IPS-NIHi11 (cell line): ENCODE measurements at places on chromosomes 6 and 20.

- DNase-seq: no peak
Observed at GRCh38 chr20:11585752-11586352, 331.8 kb upstream of the BTBD3 start.

DNA sequence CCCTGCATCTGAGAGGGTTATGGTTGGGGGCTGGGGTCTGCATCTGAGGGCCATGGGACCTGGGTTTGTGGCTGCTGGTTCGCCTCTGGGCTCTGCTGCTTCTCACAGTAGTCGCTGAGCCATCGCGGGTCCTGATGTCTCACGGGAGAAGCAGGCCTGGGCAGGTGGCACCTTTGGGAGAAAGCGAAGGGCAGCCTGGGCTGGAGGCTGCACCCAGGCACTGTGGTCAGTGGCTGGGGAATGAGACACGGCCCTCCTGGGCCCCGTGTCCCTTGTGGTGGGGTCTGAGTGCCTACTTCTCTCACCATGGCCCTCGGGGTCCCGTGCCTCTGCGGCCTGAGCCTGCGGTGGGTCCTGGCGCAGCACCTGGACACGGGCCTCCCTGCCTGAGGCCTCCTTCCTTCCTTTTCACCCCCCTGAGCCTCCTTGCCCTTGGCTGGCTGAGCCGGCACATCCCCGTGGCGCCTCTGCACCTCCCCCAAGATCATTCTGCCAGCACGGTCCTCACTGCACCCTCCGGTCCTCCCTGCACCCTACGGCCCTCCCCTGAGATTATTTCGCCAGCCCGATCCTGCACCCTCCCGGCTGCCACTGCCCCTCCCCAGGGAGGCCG is 206.0 kb downstream of the ERMARD start:
- DNase-seq: no peak

GRCh38 chr6:7218406-7218988 is 94.5 kb downstream of the SSR1 start:
- DNase-seq: no peak

DNA sequence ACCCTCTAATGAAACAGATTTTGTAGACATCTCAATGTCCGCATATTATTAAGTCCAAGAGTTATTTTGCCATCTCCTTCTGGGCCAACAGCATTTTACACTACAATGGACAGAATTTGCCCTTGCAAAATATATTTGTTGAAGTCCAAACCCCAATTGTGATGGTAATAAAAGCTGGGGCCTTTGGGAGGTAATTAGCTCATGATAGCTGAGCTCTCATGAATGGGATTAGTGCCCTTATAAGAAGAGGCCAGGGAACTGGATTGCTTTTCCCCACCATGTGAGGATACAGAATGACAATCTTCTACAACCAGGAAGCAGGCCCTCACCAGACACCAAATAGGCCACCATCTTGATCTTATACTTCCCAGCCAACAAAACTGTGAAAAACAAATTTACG is 44.9 kb upstream of the MTRF1L start:
- no peak for DNase-seq

GRCh38 chr6:22350109-22350508 is 53.3 kb upstream of the PRL start:
- no peak for DNase-seq

GRCh38 chr6:116073765-116074440 is 13.2 kb upstream of the FRK start:
- no peak for DNase-seq

- no peak for DNase-seq
Observed at GRCh38 chr6:106858653-106859092, 115.9 kb downstream of the CD24 start.

- no peak for DNase-seq
Observed at GRCh38 chr6:112221561-112221960, 32.8 kb downstream of the LAMA4 start.

DNA sequence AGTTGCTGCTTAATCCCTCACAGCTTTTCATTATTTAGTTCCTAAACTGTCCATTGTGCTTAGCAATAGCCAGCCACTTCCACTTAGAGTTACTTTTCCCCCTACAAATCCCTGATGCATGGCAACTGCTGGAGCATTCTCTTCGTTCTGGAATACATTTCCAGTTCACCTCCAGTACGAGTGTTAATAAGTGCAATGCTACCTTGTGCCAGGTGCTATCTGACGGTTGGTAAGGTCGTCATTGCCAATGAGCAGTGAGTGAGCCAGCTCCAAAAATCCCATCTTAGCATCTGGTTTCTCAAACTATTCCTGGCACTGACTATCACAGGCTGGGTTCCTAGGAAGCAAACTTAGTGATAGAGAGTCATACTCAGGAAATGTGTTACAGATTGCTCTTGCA is 114.1 kb upstream of the ADGRF1 start:
- DNase-seq: no peak

DNA sequence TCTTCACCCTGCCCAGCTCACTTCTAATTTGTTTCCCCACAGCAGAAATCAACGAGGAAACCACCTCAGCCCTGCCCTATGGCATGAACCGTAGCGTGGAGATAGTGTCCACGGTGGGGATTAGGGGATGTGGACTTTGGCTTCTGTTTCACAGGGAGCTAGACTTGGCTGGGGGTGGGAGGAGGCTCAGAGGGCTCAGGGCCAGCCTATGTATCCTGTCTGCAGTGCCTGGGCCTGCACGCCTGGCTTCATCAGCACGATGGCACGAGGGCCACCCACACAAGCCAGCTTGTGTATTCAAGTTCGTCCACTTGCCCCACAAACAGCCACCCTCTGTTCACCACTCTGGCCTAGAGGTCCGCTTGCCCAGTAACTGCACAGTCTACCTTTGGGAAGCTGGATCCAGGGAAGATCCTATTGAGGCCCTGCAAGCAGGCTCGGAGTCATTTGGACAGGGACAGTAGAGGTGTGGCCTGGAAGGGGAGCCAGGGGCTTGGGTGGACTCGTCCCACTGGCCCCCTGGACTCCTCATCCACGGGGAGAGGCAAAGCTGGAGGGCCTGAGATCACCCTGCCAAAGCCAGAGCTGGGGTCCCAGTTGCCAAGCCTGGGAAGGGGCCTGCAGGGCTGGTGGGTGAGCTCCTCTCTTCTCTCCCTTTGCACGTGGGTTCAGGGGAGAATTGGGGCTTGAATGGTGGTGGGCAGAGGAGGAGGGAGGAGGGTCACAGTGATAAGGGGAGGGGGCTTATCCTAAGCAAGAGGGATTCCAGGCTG is 38.0 kb upstream of the FAM83D start:
- DNase-seq: no peak

DNA sequence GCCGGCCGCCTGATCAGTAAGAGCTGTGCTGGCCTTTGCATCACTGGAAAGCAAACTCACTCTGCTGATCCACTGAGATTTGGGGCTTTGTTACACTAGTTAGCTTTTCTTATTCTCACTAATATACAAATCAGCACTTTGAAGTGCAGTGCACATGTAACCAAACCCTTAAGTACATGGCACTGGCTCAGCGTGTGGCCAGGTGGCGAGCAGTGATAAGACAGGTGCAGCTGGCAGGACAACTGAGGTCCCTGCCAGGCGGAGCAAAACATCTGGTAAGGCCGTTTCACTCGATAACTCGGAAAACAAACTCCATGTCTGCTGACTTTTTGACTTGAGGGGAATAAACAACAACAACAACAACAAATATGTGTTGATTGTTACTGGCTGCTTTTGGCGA is 11.0 kb downstream of the GFRA4 start:
- no peak for DNase-seq

- DNase-seq: no peak
Observed at GRCh38 chr6:100657678-100658330, 193.1 kb upstream of the SIM1 start.

DNA sequence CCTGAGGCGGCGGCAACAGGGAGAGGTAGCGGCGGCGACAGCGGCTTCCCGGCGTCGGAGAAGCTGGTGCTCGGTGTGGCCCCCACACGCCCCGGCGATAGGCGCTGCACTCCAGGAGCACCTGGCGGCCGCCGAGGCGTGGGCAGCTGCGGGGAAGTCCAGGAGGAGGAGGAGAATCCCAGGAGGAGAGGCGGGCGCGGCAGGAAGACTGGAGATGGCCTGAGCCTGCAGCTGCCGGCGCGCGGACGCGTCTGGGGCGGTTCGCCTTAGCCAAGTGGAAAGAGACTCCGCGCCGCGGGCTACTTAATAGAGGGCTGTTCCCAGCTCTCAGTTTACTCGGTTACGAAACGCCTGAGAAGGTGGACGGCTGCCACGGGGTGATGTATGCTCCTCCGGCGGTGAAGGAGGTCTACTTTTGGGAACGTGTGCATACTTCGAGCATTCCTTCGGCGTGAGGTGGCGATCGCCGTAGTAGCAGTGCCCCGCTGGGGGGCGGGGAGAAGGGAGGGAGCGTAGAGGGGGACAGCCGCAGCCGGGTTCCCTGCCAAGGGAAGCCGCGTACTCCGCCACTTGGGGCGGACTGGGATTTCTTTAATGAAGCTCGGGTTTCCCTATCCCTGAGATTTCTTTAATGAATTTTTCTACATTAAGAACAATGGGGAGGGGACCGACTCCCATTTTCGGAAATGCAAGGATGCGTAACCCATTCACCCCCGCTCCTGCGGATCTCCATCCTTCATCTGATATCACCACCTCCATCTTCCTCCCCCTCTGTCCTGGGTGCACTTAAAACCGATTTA is at the start of gene COL12A1:
COL12A1 (minus strand) TSS at position 278 of the 800 bp plus-strand sequence. CDS start 3,261 bp downstream, outside the sequence.
- DNase-seq: peak; percentile 80

DNA sequence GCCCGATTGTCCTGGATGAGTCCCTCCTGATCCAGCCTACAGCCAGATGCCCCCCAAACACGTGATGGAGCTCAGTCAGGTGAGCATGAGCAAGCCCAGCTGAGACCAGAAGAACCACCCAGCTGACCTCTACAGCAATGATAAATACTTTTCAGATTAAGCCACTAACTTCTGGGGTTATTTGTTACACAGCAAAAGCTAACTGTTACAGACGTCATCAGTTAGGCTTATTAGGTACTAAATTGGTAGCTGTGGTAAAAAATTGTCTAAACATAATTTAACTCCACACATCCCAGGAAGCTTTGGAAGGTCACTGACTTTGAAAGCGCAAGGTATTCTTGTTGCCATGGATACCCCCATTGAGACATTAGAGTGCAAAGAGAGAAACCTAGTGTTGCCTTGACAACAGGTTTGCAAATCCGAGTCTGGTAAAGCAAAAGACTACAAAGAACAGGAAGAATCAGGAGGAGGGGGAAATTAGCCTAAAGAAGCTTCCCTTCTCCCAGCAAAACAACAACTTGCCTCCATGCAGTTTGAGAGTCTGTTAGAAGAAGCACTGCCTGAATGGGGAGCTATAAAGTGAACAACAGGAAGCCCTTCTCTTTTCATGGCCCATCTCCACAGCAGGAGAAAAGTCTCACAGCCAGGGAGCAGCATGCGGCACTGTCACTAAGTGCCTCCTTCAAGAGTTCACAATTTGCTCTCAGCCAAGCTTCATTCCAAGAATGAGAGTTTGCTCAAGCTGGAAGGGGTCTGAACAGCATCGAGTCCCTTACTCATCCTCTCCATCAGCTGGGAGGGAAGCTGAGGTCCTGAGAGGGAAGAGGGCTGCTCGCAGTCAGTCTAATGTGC is 41.7 kb upstream of the ZNF831 start:
- peak; percentile 37 for DNase-seq

DNA sequence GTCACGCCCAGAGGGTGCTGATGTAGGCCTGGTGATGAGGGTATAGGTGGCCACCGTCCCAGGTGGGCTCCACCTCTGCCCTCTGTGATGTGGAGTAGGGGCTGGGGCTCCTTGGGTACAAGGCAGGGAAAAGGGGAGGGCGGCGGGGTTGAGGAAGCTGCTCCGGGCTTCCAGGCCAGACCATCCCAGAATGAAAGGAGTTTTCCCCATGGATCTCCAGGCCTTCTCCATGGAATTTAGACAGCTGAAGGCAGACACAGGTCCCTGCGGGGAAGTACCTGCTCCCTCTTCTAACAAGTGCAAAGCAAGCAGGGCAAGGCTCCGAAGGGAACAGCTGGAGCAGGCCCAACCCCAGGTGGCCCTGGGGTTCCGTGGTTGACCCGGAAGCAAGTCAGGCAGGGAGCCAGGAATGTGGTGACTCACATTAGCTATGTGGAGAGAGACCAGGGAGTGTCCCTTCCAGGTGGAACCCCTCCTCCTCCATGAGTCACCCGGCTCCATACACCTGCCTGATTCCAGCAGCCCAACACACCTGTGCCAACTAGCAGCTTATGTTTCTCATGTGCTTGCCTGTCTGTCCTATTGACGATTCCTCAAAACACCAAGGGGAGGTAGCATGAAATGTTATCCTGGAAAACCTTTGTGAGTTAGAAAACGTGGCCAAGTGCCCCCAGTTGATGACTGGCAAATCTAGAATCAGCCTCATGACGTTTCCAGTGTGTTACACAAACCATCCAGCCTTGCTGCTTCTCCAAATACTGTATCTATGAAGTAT is 59.7 kb upstream of the SNX9 start:
- peak; percentile 81 for DNase-seq

DNA sequence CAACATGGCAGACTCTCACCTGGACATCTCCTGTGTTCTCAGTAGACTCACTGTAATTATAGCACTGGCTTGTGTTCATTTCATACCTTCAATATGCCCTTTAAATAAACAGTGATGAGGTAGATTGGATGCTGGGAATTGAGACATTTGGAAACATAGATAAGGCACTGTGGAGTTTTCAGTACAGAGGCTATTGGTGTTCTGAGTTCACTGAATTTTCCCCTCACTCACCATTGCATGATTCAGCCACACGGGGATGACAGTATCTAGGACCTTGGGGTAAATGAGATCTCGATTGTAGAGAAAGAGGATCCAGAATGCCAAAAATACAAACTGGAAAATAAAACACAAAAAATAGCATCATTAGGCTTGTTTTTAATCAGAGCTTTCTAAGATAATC is 12.6 kb downstream of the ADTRP start:
- DNase-seq: no peak

DNA sequence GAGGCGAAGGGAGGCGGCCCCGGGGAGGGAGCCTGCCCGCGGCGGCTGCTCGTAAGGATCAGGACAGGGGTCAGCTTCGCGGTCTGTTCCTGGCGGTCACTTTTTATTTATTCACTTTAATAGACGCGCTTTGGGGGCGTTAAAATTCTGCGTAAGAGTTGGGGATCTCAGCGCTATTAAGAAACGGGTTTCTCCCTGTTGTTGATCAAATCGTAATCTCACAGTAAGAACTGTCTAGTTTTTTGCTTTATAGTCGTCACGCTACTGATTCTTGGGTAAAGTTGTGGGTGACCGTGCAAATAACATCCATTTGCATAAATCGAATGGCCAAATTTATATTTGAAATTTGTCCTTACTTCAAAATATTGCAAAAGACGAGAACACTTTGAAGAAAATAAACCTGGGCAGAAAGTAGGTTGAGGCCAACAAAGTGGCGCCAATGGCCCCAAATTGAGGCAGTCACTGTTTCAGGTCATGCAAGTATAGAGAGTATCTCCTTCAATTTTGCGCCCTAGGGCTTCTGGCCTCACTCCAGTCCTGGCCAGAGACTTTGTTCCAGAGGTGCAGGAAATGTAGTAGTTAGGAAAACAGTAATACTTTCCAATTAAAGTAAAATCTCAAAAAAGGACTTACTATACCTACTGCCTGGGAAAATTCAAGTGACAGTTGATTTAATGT is 963 bp upstream of the RMND1 start:
- peak; percentile 14 for DNase-seq

GRCh38 chr6:140271759-140272377 is 897.4 kb upstream of the CITED2 start:
- no peak for DNase-seq
